Skeletal muscle cell (primary cell): ENCODE measurements at places on chromosomes 7 and 10.

DNA sequence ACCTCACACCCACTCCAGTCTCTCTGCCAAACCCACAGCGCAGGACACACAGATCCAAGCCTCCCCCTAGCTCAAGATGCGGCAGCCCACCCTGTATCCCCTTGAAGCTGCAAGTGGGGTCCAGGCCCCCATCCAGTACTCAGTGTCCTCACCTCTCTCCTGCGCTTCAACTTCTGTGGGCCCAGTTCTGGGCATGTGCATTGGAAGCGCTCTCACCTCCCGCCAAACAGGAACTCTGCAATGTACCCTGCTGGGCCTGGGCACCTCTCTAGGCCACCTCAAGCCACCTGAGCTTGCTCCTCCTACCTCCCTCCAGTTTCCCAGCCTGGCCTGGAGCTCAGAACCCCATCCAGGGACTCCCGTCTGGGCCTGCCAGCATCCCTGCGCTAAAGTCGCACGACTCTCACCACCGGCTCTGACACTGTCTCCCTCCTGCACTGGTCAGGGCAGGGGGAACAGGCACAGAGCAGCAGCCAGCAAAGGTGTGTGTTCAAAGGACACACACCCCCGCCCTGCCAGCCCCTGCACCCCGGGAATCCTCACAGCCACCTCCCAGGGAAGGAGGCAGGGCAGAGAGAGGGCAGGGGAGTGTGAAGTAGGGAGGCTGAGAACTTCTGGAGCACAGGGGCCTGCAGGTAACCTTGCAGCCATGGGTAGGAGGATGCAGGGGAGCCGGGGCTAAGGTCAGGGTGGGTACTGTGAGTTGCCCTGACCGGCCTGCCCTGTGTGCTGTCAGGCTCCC lies 51.7 kb upstream of the MSMB start:
- no peak for DNase-seq

- no peak for DNase-seq
These were observed 29.2 kb downstream of the SNX10 start for GRCh38 chr7:26320878-26321277.

DNA sequence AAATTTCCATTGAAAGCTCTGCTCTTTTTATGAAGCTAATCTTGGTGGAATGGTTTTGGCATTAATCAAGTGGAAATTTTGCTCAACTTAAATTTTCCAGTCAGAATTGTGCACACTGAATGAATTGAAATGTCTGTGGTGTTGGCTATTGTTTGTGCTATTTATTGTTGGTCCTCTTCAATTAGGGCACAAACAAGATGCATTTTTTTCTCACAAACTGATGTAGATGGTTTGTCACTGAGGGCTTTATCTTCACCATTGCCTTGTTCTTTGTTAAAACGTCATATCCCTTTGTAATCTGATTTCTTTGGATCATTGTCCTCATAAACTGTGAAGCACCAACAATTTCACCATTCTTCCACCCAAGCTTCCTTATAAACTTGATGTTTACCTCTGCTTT lies 152.1 kb upstream of the RHOBTB1 start:
- DNase-seq: no peak

GRCh38 chr7:132393789-132394261 lies 182.4 kb downstream of the PLXNA4 start:
- no peak for DNase-seq

DNA sequence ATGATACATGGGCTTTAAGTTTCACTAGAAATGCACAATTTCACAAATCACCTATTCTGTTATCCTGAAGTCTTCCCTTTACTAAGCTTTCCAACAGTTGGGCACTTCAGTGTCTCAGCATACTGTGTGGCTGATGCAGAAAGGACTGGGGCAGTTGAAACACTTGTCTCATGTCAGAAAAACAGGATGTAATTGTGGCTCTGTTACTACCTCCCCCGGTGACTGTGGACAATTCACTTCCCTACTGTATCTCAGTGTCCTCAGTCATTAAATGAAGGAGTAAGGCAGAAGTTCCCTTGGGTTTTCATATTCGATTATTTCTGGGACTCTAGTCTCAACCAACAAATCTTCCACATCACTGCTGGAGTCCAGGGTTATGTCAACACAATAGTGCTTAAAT lies 17.9 kb downstream of the ANKRD22 start:
- DNase-seq: no peak

GRCh38 chr7:104198673-104199278 lies 9.0 kb downstream of the ORC5 start:
- no peak for DNase-seq

DNA sequence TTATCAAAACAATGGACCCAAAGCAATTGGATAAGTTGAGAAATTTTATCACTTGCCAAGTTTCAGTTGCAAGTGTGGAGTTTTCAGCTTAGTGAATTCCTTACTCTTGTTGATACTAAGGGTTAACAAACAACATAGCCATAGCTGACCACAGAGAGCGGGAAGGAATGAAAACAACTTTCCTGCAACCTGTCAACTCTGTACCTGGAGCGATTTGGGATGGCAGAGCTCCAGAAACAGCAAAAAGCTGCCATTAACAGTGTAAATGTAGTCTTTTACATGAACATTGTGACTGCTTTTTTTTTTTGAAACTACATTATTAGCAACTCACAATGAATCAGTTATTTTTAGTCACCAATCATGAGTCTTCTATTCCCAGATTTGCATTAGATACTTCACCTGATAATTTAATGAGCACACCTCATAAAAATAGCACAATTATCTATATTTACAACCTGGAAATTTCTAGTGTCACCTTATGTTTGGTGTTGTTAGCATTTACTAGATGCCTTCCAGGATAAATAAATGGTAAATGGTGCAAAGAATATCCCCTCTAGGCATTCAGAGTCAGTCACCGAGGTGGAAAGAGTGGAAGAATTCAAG lies 47.6 kb upstream of the RAPGEF5 start:
- no peak for DNase-seq

- DNase-seq: peak; percentile 66
These were observed 59.8 kb downstream of the COL13A1 start for GRCh38 chr10:69861251-69862240.

DNA sequence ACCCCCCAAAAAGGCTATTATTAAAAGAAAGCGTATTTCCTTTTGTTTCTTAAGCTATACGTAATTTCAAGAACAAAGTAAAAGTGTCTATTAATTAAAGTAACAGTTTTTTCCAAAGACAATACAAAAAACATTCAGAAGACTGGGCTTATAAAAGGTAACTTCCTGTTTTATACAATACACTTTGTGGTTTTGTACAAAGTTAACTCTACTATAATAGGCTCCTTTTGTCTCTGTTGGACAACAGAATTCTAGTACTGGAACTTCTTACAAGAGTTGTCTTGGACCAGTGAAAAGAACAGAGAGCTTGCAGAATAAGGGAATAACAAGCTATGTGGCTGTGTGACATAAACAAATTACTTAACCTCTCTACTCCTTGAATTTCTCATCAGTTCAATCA lies 21.5 kb downstream of the SFMBT2 start:
- no peak for DNase-seq

- no peak for DNase-seq
These were observed 80.0 kb upstream of the PRKAR2B start for GRCh38 chr7:106964466-106964865.

DNA sequence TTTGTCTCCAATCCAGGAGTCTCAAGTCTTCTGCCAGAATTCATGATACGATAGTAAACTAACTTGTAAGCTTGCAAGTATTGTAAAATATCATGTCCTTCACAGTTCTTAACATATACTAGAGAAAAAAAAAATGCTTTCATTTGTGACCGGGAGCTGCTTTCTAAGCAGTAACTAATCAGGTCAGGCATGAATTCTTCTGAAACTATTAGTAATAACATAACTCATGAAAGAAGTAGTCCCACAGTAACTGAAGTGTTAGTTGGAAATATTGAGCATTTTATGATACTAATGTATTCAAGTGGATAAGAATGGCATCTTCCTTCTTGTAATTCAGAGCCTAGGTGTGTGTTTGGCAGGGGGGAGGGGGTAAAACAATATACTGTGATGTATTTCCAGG lies 665.6 kb downstream of the DNAJB9 start:
- no peak for DNase-seq

- DNase-seq: no peak
These were observed 5.8 kb downstream of the GNB2 start for GRCh38 chr7:100679129-100679926.

- DNase-seq: peak; percentile 50
These were observed 26.8 kb downstream of the CFAP69 start for GRCh38 chr7:90271753-90272152.

GRCh38 chr10:98414932-98415730 lies at the start of gene PYROXD2:
Gene PYROXD2, minus strand, starts transcription at chr10:98415182. Its CDS starts 47 bp downstream, at chr10:98415135.
- peak; percentile 68 for DNase-seq

GRCh38 chr7:19113855-19114550 lies 3.4 kb downstream of the TWIST1 start:
- DNase-seq: no peak

- peak; percentile 42 for DNase-seq
These were observed 48.5 kb upstream of the TMEM106B start for GRCh38 chr7:12162415-12163113.

GRCh38 chr10:85250304-85250703 lies 921.9 kb downstream of the CCSER2 start:
- no peak for DNase-seq

DNA sequence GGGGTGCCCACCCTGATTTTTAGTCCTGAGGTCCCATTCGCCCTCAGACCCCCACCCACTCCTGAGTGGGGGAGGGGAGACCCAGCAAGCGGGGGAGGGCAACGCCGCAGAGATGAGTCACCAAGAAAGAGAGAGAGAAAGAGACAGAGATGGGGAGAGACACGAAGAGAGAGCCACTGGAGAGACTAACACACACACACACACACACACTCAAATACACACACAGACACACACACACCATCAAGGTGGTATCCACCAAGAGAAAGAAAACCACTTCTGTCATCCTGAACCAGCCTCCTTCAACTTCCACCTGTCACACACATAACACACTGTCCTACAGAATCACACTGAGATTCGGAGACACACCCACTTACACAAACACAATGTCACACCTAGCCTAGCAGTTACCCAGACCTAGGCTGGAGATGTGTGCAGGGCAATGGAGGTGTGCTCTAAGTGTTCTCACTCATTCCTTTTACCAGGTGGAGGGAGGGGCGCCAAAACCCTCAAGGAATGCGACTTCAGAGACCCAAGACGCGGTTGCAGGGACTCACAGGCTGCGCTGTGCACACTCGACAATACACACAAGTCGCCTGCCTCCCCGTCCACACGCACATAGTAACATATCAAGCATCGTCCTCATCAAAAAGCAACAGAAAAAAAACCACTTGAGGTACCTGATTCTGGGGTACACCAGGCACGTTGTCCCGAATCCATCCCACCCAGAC lies 3.9 kb upstream of the VGF start:
- no peak for DNase-seq

DNA sequence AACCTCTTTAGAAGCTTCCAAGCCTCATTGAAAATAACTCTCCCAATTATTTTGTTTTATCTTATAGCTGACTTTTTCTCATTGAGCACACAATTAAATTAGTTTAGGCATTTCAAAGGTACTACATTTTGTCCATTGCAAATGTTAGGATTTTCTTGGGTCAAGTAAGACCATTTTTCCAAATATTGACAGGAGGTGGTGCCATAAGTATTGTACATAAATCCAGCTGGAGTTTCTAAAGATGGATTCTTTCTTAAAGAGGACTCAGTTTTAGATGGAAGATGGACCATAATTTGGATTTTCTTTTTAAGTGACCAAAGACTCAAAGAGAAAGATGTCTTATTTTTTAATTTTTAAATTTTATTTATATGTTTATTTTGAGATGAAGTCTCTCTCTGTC lies 12.3 kb upstream of the OPN4 start:
- DNase-seq: no peak

GRCh38 chr7:136339464-136339863 lies 362.3 kb upstream of the MTPN start:
- DNase-seq: no peak

- peak; percentile 20 for DNase-seq
These were observed 32.5 kb upstream of the TBX20 start for GRCh38 chr7:35286422-35286821.

DNA sequence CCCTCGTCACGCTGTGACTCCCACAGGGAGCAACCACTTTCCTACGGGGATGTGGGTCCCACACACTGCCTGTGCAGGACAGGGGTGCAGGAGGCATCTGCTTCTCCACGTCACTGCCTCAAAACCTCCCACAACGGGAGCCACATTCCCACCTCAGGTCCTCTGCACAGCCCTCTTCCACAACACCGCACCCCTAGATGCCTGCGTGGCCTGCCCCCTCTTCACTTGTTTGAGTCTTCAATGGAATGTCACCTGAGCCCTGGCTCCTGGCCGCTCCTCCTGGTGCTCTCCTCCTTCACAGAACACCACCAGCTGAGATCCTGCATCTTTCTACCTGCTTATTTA lies 73.6 kb downstream of the MAD1L1 start:
- DNase-seq: no peak

DNA sequence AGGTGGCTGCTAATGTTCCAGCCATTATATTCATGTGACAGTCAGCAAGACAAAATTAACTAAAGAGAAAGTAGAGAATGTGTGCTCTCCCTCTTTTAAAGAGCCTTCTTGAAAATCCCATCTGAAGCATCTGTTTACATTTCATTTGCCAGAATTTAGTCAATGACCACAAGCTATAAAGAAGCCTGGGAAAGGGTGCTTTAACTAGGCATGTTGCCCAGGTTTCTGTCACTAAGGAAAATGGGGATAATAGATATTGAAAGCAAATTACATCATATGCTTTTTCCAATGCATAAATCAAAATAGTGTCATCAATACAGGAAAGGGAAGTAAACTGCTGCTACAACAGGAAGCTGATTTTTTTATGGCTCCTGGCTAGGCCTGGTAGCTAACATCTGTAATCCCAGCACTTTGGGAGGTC lies 67.7 kb downstream of the ELAPOR2 start:
- DNase-seq: no peak

GRCh38 chr7:80379034-80379982 lies 132.6 kb downstream of the GNAT3 start:
- peak; percentile 33 for DNase-seq

- DNase-seq: no peak
These were observed 529 bp downstream of the HPS1 start for GRCh38 chr10:98446151-98446660.

GRCh38 chr10:103042129-103042528 lies 124.0 kb downstream of the CNNM2 start:
- DNase-seq: no peak

DNA sequence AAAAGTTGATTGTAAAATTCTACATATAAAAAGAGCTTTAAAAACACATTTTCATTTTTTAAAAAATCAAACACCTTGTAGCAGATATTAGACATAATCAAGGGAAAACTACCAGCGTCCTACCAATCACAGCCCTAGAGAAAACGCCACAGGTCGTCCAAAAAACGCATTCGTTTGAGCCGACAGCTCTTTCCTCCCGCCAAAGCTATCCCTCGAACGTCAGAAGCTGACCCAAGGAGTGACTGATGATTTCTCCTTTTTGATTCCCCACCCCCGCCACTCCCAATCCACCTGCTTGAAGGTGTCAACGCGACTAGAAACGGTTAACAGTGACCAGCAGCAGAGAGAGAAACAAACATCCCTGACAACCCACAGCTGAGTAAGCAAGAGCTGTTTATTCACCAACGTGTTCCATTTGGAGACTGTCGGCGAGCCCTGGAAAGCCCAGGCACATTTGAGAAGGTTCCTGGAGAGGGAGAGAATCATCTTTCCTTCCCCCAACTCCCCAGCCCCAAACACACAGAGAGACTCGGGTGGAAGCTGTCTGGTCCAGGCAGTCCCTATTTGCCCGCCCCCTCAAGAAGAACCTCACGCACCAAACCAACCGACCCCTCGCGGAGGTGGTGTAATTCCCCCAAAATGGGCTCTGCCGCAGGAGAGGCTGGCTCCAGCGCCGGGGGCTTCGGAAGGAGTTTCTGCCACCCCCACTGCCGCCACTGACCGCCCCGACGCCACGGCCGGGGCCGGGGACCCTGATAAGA lies 622 bp downstream of the CPEB3 start:
- DNase-seq: no peak

GRCh38 chr10:11450427-11450826 lies 161.0 kb downstream of the USP6NL start:
- no peak for DNase-seq
